ENCODE measurements at places on chromosomes 2 and 18.

GRCh38 chr2:181357979-181358378, 99.2 kb upstream of the ITGA4 start:
- no peak for DNase-seq

GRCh38 chr18:13409026-13409425, 190.5 kb downstream of the LDLRAD4 start:
- no peak for DNase-seq

- DNase-seq: no peak
Observed at GRCh38 chr2:165693838-165694237, 100.2 kb downstream of the GALNT3 start.

GRCh38 chr2:212142631-212143030, 396.0 kb downstream of the ERBB4 start:
- no peak for DNase-seq

Data from dermis blood vessel endothelial cell (primary cell).